Colonic mucosa (tissue), 4 donors: ENCODE measurements at places on chromosomes 1 and 21. TPM values are rescaled to one million over a fixed set of nuclear protein-coding genes. Genes with fewer than 3 reads are reported as not detected.

The ADCY10 gene
- total RNA-seq: 0.64 TPM

The KCNT2 gene
- total RNA-seq: 0.82 TPM

- no peak for DNase-seq
These were observed 21.4 kb downstream of the WNT4 start for GRCh38 chr1:22121421-22121911.

- DNase-seq: no peak
These were observed 502.3 kb downstream of the KCNT2 start for GRCh38 chr1:196105901-196106300.

GRCh38 chr1:153540394-153541361 is at the start of gene S100A5:
S100A5 (minus strand) TSS chr1:153540934; CDS start chr1:153540191, 743 bp downstream.
- DNase-seq: no peak

GRCh38 chr1:67390041-67390887 is 39.9 kb downstream of the SERBP1 start:
- DNase-seq: no peak

DNA sequence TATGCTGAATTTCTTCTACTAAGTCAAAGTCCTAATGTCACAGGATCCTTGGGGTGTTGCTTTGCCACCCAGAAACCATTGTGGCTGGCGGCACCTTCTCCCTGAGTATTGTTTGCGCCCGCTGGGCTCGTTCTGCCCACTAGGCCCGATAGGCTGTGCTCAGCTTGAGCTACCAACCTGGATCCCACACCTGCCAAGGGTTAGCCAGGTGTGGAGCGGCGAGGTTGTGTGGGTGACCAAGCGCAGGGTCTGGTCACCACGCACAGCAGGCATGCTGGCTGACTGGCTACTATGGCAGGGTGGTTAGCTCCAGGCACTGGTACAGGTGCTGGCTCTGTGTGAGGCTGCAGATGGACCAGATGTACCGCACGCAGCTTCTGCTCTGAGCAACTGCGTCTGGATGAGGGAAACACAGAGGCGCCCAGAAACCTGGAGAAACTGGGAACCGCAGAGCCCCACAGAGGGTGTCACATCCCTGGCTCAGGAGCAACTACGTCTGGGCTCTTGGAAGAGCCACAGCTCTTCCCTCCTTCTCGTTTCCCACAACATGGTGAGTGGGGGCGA is 50.3 kb upstream of the SCYL3 start:
- no peak for DNase-seq

The ATP6V1G3 gene
- total RNA-seq: not detected

The HUNK gene
- total RNA-seq: 13.0 TPM

The CELA2A gene
- total RNA-seq: 3.6 TPM

DNA sequence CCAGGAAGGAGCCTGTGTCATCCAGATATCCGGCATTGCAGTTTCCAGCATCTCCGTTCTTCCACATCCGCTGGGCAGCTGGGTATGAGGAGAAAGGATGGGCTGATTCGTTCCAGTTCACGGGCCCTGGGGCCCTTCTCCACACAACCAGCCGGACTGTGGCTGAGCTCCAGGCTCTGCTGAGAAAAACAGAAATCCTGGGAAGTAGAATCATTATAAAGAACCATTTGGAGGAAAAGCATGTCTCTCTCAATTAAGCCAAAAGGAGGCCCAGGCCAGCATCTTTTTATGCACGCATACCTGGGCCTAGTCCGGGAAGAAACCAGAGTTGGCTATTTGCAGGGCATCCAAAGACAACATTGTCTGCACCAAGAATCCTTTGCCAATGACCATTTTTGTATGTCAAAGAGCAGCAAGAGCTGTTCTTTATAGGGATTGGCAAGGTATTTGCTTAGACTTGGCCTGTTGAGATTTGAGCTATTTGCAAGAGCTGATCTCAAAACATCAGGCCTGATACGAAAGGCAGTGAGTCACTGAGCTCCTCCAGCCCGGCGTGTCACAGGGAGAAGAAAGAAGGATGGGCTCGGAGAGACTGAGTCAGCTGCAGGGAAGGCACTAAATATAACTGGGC is 84.9 kb upstream of the ARHGEF16 start:
- DNase-seq: no peak

DNA sequence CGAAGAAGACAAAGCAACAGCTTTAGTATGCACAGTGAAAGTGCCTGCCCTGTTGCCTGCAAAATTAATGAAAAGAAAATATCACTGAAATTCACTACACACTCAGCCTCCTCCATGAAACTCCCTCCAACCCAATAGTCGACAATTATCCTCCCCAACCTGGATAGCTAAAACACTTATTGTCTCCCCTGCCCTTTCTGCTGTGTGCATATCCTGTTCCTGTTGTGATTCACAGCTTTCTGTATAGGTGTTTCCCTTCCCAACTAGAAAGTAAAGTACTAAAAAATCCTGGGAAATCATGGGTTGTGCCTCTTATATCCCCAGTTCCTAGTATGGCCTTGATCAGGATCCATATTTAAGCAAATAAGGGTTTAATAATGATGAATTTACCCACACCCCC is 412.1 kb downstream of the LTN1 start:
- no peak for DNase-seq

The INAVA gene
- total RNA-seq: 167 TPM

The KIF17 gene
- 0.27 TPM for total RNA-seq

The RGL1 gene
- 9.5 TPM for total RNA-seq

The OR6N1 gene
- not detected for total RNA-seq

- DNase-seq: no peak
These were observed 1.1 kb downstream of the TOR3A start for GRCh38 chr1:179082999-179083335.

The LDLRAD1 gene
- total RNA-seq: not detected

The GFI1 gene
- total RNA-seq: 8.7 TPM

GRCh38 chr1:93675271-93675670 is 6.4 kb downstream of the BCAR3 start:
- no peak for DNase-seq

DNA sequence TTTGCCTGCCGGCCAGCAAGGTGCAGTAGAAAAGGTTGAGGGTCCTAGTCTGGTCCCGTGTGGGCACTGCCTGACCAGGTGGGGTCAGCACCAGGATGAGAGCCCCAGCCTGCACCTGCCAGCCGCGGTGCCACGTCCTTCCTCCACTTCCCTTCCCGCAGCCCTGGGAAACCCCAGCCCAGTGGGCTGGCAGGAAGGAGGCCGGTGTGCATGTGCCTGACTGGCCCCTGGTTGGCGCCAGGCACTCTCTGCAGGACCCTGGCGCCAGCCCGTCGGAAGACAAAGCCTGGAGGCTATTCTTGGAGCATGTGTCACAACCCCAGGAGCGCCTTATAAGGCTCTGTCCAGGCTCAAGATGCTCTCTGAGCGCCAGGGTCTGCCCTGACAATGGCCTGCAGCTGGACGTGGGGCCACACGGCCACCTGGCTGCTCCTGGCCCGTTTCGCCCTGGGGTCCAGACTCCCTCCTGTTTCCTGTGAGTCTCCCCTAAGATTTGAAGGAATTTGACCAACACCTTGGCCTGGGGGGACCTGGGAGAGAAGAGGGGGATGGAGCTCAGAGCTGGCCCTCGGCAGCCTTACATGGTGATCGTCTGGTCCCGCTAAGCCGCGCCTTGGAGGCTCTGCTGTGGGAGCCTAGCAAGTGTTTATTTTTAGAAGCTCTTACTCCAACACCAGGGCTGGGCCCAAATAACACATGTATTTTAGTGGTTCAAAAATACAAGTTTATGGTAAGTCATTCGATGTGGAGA is 31.9 kb upstream of the POFUT2 start:
- DNase-seq: no peak

The KIAA0040 gene
- total RNA-seq: 14.0 TPM

GRCh38 chr1:185720633-185721272 is 13.4 kb upstream of the HMCN1 start:
- DNase-seq: no peak

GRCh38 chr1:153752072-153752471 is 23.1 kb upstream of the SLC27A3 start:
- DNase-seq: no peak

The PPM1J gene
- 1.0 TPM for total RNA-seq

- no peak for DNase-seq
These were observed 126.7 kb downstream of the FOXD2 start for GRCh38 chr1:47564570-47564969.

- peak; percentile 24 for DNase-seq
These were observed 4.9 kb upstream of the NPL start for GRCh38 chr1:182784556-182785171.

DNA sequence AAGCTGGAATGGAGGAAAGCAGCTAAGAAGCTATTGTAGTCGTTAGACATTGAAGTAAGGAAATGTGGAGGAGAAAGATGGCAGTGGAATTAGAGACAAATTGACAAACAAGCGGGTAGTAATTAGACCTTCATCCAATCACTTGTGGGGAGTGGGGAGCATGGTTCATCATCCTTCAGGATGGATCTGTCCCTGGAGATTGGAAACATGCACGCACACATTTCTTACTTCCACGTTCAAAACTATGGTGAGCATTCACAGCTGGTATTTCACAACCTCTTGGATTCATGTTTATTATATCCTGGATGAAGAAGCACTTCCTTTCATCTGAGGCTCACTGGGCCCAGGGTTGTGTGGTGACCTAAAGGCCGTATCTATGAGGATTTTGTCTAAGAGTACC is 188.1 kb downstream of the ST6GALNAC3 start:
- DNase-seq: no peak

- no peak for DNase-seq
These were observed 14.1 kb downstream of the MYOCOS start for GRCh38 chr1:171636141-171636540.

- DNase-seq: no peak
These were observed 206.4 kb upstream of the LMO4 start for GRCh38 chr1:87122243-87122642.

- peak; percentile 42 for DNase-seq
These were observed 631.6 kb upstream of the CAMK1G start for GRCh38 chr1:208951908-208952307.

DNA sequence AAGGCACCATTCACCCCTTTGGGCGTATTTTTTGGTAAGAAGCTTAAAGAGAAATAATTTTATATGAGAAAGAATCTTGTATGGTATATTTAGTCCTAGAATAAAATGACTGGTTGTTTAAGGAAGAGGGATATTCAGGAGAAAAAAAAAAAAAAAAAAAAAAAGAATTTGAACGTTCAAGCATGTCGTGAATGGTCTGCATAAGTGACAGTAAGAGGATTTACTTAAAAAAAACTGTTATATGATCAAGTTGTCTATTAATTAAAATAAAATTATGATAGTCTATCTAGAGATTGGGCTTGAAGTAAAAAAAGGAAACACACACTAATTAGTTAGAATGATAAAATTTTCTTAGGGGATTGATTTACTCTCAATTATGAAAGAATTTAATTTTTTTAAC is 11.7 kb upstream of the OR14I1 start:
- no peak for DNase-seq

- no peak for DNase-seq
These were observed 218.0 kb downstream of the DENND1B start for GRCh38 chr1:197557302-197557701.

GRCh38 chr1:205301205-205301821 is 20.2 kb downstream of the NUAK2 start:
- no peak for DNase-seq

- DNase-seq: no peak
These were observed at the start of gene GJA8 for GRCh38 chr1:147902253-147902845. GJA8 (plus strand) TSS chr1:147902795; CDS start chr1:147907956, 5,161 bp downstream.

DNA sequence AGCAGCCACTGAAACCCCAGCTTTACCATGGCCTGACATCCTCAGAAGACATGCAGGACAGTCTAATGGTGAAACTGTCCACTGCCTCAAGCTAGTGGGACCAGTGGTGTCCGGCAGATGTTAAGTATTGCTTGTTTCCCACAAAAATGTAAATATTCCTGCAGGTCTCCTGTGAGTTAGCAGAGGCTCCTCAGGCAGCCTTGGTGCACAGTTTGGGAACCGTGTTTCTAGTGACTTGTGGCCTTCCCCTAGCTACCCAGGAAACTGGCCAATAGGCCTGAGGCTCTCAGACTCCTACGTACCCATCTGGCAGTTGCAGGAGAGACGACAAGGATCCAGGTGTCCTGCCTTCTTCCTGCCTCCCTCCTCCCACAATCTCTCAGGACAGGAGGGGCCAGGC is 142.4 kb downstream of the CAMTA1 start:
- DNase-seq: no peak

GRCh38 chr1:8406960-8407359 is 89.0 kb downstream of the SLC45A1 start:
- no peak for DNase-seq

The FCRL5 gene
- 0.90 TPM for total RNA-seq

- DNase-seq: no peak
These were observed 141.8 kb upstream of the ADAMTS5 start for GRCh38 chr21:27108701-27109100.

DNA sequence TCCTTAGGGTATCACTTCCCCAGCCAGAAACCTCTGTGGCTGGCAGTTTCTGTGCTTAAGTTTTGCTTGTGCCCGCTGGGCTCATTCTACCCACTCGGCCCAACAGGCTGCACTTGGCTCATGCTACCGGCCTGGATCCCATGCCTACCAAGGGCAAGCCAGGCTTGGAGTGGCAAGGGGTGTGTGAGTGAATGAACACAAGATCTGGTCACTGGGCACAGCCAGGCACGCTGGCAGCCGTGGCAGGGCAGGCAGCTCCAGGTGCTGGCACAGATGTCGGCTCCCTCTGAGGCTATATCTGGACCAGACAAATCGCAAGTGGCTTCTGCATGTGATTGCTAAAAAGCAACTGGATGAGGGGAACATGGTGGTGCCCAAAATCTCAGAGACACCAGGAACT is 740.5 kb upstream of the B3GALT2 start:
- no peak for DNase-seq

- DNase-seq: no peak
These were observed 145.1 kb upstream of the SMYD2 start for GRCh38 chr1:214135886-214136285.

GRCh38 chr1:203999618-204000017 is 73.3 kb upstream of the SOX13 start:
- DNase-seq: no peak

The THEM5 gene
- not detected for total RNA-seq

The PYHIN1 gene
- total RNA-seq: 0.86 TPM

DNA sequence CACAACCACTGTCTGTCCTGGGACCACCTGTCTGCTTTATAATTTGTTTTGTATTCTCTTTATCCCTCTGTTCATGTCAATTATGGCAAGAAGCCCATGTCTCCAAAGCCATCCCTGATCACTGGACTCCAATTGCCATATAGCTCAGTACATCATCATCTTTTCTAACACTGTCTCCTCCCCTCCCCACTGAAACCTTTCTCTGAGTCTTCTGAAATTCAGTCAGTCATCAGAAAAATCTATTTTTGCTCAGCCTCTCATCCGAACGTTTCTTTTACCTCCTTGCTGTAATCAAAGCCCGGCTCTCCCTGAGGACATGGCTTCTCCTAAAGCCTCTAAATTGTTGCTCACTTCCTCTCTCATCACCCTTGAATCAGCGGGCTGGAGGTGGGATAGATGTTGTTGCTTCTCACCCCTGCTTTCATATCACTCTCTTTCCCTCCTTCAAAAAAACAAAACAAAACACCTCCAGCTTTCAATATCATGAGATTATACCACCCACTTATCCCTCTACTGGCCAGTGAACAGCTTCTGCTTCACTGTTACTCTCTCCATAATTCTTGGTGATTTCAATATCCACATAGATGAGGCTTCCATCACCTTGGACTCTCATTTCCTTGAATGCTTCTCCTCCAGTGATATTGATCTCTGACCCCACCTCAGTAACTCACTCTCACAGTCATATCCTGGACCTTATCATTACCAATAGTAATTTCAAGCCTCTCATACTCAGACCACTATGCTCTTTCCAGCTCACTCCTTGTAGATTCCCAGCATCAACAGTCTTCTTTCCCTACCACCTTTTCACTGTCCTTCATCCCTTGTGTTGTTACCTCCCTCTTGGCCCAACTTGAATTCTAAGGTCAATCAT is 27.8 kb downstream of the RAB3B start:
- no peak for DNase-seq
